ENCODE measurements at places on chromosomes 4 and X.

DNA sequence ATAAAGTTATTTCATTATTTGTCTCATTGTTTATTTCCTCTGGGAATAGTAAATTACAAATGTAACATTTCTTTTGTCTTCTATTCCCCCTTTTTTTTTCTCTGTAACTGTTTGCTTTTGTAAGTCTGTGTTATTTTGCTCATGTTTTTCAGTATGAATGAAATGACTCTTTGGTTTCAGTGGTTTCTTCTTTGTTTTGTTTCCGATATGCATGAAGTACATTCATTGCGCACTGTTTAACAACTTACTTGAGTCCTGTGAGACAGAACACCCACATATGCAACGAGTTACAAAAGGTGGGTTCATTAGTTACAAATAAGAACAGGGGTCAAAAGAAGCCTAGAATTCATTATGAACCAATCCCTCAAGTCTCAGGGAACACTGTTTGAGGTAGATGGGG is 175.0 kb upstream of the UGT8 start:
- no peak for DNase-seq

GRCh38 chrX:11214346-11215190 is 78.6 kb upstream of the AMELX start:
- no peak for DNase-seq

DNA sequence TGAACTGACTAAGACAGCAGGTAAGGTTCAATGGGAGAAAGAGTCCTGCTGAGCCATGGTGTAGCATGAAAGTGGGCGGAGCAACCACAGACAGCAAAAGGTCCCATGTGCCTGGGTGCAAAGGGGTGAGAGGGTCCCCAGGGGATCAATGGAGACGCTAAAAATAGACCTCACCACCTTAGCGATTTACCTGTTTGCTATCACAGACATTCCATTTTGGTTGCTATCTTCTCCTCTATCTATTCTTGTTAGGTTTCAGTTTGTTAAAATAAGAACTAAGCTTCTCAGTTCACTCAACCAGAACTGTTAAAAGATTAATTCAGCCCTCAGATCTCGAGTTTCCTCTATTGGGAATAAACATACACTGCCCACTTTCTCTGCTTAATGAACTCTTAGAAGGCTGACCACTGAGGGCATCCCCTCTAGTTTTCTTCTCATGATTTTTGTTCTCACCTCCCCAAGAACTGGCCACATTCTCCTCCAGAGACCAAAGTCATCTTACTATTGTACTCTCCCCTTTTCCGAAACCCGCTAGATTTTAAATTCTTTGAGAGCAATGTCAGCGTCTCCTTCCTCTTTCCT is 136.7 kb downstream of the PARM1 start:
- DNase-seq = no peak

DNA sequence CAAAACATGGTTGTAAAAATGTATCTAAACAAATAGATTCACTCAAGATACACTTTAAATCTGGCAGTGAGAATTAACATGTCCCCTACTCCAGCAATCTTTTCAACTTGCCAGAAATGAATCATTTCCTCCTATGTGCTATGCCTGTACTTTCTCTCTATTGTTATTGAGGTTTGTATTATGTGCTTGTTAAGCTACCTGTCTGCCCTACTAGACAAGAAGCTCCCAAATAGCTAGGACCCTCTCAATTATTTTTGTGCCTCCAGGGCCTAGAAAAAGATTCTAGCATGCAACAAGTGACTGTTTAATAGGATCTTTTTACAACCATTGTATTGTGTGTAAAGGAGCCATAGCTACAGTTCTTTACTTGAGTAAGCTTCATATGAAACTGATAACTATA is 3.5 kb upstream of the SAP30 start:
- DNase-seq = no peak

DNA sequence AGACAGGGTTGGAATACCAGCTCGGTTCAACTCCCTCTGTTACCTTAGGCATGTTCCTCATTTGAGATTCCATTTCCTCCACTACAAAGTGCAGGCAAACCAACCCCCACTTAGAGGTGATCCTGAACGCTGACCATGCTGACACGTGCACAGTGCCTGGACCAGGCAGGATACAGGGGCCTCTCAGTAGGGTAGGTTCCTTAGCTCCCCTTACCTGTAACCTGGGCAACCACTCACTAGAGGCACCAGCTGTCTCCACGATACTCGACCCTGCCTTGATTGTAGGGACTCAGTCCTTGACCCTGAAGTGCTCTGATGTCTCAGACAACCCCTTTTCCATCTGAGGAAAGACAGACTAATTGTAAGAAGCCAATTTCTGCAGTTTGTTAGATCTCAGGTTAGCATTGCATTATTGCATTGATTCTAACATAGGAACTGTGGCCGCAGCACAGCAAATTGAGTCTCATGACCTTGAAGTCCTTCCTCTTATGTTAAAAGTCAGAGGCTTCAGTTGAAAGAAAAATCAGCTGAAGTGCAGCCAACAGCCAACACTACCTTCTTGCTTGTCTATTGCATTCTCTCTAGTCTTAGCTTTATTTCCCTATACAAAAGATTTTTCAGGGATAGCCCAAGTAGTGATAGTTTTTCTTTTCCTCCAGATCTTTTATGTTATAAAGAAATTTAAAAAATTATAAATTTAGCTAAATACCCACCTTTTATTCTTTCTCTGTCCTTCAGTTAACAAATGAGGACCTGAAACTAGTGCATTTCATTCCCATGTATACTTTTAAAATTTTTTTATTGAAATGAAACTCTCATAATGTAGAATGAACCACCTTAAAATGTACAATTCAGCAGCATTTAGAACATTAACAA is 11.2 kb upstream of the C1QTNF7 start:
- DNase-seq = no peak

GRCh38 chr4:159435561-159436023 is 332.7 kb downstream of the RAPGEF2 start:
- DNase-seq = no peak

- DNase-seq = no peak
Measured at GRCh38 chr4:52716364-52717151, 34.7 kb downstream of the ERVMER34-1 start.
